ENCODE measurements at places on chromosomes 11 and 22.

- DNase-seq = no peak
These were observed 28.5 kb downstream of the ADORA2A start for GRCh38 chr22:24455751-24456426.

- DNase-seq = no peak
These were observed 161.9 kb downstream of the INSC start for GRCh38 chr11:15276621-15277020.

DNA sequence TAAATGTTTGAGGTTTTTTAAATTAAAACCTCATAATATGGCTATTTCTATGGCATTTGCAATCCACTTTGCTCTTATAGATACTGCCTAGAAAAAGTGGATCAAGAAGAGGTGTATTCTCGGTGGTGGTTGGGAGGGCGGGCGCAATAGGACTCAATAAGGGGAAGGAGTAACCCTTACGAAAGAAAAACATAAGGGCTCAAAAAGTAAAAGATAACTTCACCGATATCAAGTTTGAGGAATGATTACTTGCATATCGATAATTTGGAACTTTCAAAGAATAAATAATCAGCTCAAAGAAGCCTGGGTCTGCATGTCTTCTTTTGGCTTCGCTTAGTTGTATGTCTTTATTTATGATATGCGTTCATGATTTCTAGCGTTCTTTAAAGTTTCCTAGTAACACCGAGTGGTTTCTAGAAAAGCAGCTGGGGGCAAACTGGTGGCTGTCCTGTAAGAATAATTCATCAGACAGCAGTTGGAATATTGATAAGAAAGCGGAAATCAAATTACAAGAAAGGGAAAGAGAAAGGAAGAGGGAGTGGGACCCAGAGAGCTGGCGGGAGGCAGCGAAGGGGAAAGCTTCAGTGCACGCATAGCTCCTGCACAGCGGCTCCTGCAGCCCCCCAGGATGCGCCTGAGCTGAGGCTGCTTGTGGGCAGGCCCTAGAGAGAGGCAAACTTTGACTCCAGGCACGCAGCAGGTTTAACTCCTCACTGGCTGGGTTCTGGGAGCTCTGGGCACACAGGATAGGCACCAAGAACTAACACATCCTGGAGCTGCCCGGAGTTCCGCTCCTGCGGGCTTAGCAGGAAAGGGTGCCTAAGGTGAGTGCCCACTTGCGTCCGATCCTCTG lies 9.1 kb upstream of the FLI1 start:
- no peak for DNase-seq

- no peak for DNase-seq
These were observed 27.2 kb downstream of the CERK start for GRCh38 chr22:46710806-46711205.

GRCh38 chr22:16960884-16961249 lies 47.2 kb downstream of the GAB4 start:
- no peak for DNase-seq

GRCh38 chr11:92659793-92660192 lies 309.7 kb upstream of the MTNR1B start:
- no peak for DNase-seq

Measured in CD4-positive, alpha-beta T cell treated with Interleukin-2 at 100 ng/mL for 4 hours (primary cell).